SK-MEL-5 (cell line): ENCODE measurements at places on chromosomes 12 and 14. TPM values are rescaled to one million over a fixed set of nuclear protein-coding genes. Genes with fewer than 3 reads are reported as not detected.

NDRG2 gene
- 12.0 and 13.4 TPM in 2 replicates for total RNA-seq

KIF26A gene
- 1.4 TPM in 2 replicates for total RNA-seq

CCDC177 gene
- total RNA-seq, result 0.05 and 0.16 TPM in 2 replicates

ADCY4 gene
- not detected in 2 replicates for total RNA-seq

RAN gene
- total RNA-seq, result 1,589 and 1,696 TPM in 2 replicates

OR6C3 gene
- not detected in 2 replicates for total RNA-seq

PHLDA1 gene
- total RNA-seq, result 108 and 115 TPM in 2 replicates

KRT5 gene
- total RNA-seq, result not detected in 2 replicates

VDR gene
- 1.4 and 1.8 TPM in 2 replicates for total RNA-seq

ATG14 gene
- 22.2 and 23.0 TPM in 2 replicates for total RNA-seq

RNASE3 gene
- not detected in 2 replicates for total RNA-seq

TAS2R13 gene
- total RNA-seq, result 0.18 TPM in 1 of 2 replicates, not detected in the other

NGB gene
- not detected in 2 replicates for total RNA-seq

OTX2 gene
- total RNA-seq, result not detected in 2 replicates

RBP5 gene
- total RNA-seq, result not detected in 2 replicates

GPR132 gene
- not detected in 2 replicates for total RNA-seq

NFATC4 gene
- total RNA-seq, result 0.05 and 0.53 TPM in 2 replicates
